ENCODE measurements at places on chromosomes 11 and 22. TPM values are rescaled to one million over a fixed set of nuclear protein-coding genes. Genes with fewer than 3 reads are reported as not detected.

ABCC8 gene
- total RNA-seq: 0.32 TPM

TRIOBP gene
- total RNA-seq: 51.0 TPM

OR9Q2 gene
- not detected for total RNA-seq

PHOX2A gene
- total RNA-seq: not detected

FGF4 gene
- total RNA-seq: 0.22 TPM

MRGPRX3 gene
- total RNA-seq: not detected

HDHD5 gene
- total RNA-seq: 39.7 TPM

RCOR2 gene
- total RNA-seq: 70.6 TPM

LMO1 gene
- 2.9 TPM for total RNA-seq

OR56A1 gene
- total RNA-seq: 0.87 TPM

NCR3LG1 gene
- 0.74 TPM for total RNA-seq

WNT11 gene
- 0.59 TPM for total RNA-seq

ALG9 gene
- 36.9 TPM for total RNA-seq

MICAL2 gene
- total RNA-seq: 0.60 TPM

FTH1 gene
- 649 TPM for total RNA-seq
